ENCODE measurements at places on chromosomes 13 and 19. TPM values are rescaled to one million over a fixed set of nuclear protein-coding genes. Genes with fewer than 3 reads are reported as not detected.

ZNF497 gene
- total RNA-seq = 8.1 TPM

ERFL gene
- total RNA-seq = not detected

LRRC4B gene
- total RNA-seq = 79.8 TPM

QPCTL gene
- total RNA-seq = 4.7 TPM

WASF3 gene
- 21.3 TPM for total RNA-seq
